Stromal cell of bone marrow (primary cell): ENCODE measurements at places on chromosomes 6 and 20.

GRCh38 chr20:64216036-64216435 is 39.5 kb upstream of the PCMTD2 start:
- DNase-seq: no peak

- DNase-seq: no peak
These were observed 28.9 kb downstream of the PREP start for GRCh38 chr6:105374010-105374420.

DNA sequence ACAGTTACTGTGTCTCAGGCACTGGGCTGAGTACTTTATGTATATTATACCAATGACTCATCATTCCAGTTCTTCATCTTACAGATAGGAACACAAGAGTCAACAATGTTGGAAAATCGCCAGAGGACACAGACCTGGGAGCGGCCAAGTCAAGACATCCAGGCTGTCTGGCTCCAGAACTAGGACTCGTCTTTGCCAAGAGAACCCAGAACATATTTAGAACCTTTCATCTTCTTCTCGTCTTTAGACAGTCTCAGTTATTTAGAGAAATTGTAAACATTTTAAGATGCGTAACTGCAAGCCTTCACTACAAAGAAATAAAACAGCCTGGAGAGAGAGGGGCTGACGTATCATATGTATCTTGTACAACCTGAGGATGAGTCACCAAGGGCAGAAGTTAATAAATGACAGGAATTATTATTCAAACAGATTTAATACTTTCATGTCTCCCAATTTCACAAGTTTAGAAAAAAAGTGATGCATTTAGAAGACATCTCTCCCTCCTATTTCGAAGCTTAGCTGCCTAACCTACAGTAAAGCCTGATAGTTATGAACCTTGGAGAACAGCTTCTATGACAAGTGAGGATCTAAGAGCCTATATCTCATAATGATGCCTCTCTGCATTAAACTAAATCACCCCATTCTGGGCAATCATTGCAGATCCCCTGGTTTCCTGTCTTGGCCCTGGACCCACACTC is 43.4 kb downstream of the SLC22A3 start:
- no peak for DNase-seq

GRCh38 chr6:162068340-162068739 is 659.2 kb downstream of the PRKN start:
- DNase-seq: no peak

- DNase-seq: no peak
These were observed 148.4 kb upstream of the LRFN2 start for GRCh38 chr6:40735521-40735920.

DNA sequence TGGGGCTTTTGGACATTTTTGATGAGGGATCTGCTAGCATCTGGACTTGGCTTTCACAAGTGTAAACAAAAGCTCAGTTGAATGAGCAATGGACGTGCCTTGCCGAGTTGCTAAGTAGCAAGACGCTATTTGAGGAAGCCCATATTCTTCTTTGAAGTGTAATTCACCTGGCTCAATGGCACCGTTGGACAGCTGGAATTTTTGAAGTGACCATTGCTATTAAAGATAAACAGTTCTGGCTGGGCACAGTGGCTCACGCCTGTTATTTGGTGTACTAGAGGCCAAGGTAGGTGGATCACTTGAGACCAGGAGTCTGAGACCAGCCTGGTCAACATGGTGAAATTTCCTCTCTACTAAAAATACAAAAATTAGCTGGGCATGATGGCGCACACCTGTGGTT is 88.8 kb upstream of the SOX4 start:
- DNase-seq: no peak
